NCI-H1048 (cell line): ENCODE measurements at places on chromosomes 5 and 9.

DNA sequence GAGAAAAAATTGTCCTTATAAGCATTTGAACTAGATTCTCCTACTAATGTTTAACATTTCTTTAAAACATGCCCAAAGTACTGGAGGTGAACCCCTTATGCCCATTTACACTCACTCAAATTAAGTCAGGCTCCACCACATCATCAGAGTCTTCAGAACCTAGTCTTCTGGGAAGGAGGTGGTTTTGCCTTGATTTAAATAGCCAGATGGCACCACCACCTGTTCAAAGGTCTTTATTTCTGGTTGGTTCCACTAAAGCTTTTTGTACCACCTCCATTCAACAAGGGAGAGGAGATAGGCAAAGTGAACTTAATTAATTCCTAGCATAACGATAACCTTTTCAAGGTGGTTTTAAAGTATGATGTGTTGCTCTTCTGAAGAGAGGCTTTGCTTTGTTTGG, 189.5 kb downstream of the SLF1 start:
- no peak for DNase-seq

- no peak for DNase-seq
These were observed 1.3 kb upstream of the SLC2A8 start for GRCh38 chr9:127395497-127396252.

- DNase-seq: no peak
These were observed 226.5 kb upstream of the ANKRD55 start for GRCh38 chr5:56459394-56460194.

- no peak for DNase-seq
These were observed 585.8 kb downstream of the TLE4 start for GRCh38 chr9:80157561-80157983.

- no peak for DNase-seq
These were observed 1081.6 kb upstream of the ACO1 start for GRCh38 chr9:31302620-31303418.

- no peak for DNase-seq
These were observed 129.2 kb downstream of the LHFPL2 start for GRCh38 chr5:78519198-78519941.

- no peak for DNase-seq
These were observed 635 bp downstream of the FBN2 start for GRCh38 chr5:128537221-128537999.

GRCh38 chr5:169856571-169856970, 123.7 kb downstream of the INSYN2B start:
- DNase-seq: no peak

DNA sequence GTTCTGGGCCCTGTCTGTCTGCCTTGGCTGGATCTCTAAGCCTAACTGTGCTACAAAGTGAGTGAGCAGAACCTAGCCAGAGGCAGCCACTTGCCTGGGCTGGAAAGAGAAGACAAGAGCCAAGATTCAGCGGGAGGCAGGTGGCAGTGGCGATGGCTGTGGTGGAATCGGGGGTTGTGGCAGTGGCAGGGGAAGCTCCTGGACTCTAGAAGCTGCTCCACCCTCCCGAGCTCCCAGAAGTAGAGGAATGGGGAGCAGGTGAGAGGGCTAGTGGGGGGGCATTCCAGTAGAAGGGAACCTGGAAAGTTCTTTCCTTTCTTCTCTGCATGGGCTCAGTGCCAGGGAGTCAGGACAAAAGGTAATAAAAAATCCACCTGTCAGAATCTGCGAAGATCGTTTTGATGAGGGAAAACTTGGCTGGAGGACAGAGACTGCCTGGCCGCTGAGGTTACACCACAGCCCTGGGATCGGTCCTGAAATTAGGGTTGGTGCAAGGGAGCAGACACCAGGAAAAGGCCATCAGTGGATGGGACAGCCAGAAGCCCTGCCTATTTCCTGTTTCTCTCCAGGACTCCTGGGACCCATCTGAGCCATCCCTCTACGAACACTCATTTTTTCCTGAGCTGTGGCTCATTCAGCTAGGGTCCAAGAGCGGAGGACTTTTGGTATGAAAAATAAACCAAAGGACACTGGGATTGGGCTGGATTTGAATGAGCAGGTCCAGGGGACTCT, 1.6 kb downstream of the CRAT start:
- DNase-seq: no peak

- no peak for DNase-seq
These were observed 106.7 kb downstream of the EFNA5 start for GRCh38 chr5:107563959-107564544.

- no peak for DNase-seq
These were observed 7.3 kb downstream of the BHMT2 start for GRCh38 chr5:79076819-79077218.

- DNase-seq: no peak
These were observed 82.6 kb upstream of the GAS1 start for GRCh38 chr9:87029905-87030304.

- DNase-seq: no peak
These were observed 26.9 kb downstream of the TICAM2 start for GRCh38 chr5:115575167-115576070.

- DNase-seq: no peak
These were observed 8.4 kb upstream of the OLFM1 start for GRCh38 chr9:135079018-135079417.

- no peak for DNase-seq
These were observed 40.6 kb downstream of the INSYN2B start for GRCh38 chr5:169939731-169940130.

- no peak for DNase-seq
These were observed 231.9 kb upstream of the TUT7 start for GRCh38 chr9:86586144-86586494.

GRCh38 chr9:18362901-18363685, 110.9 kb upstream of the ADAMTSL1 start:
- DNase-seq: no peak

DNA sequence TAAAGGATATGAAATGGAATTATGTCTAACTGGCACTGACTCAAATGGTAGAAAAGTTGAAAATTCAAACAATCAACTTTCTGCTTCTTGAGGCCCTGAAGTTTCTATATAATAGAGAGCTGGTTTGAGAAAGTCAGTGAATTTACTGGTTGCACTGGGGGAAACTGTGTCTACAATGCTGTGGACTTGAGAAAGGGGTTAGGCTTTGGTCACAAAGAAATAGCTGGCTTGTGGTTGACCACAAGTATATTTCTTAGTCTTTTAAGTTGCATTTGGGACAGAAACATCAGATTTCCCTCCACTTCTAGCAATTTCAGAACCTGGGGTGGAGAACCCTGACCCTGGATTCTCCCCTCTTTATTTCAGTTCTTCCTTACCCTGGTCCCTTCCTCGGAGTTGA, 192.6 kb upstream of the ACTBL2 start:
- no peak for DNase-seq

DNA sequence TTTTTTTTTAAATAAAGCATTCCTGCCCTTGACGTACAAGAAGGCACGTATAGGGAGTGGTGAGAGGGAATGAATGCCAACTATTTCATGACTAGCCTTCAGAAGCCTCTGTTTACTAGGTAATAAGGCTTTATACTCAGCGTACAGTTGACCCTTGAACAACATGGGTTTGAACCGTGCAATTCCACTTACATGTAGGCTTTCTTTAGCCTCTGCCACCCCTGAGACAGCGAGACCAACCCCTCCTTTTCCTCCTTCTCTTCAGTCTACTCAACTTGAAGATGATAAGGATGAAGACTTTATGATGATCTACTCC, 22.5 kb downstream of the CDC42SE2 start:
- DNase-seq: no peak

GRCh38 chr9:105204416-105204815, 40.0 kb upstream of the SLC44A1 start:
- DNase-seq: no peak

GRCh38 chr5:127396490-127397155, 106.0 kb downstream of the MEGF10 start:
- DNase-seq: no peak

DNA sequence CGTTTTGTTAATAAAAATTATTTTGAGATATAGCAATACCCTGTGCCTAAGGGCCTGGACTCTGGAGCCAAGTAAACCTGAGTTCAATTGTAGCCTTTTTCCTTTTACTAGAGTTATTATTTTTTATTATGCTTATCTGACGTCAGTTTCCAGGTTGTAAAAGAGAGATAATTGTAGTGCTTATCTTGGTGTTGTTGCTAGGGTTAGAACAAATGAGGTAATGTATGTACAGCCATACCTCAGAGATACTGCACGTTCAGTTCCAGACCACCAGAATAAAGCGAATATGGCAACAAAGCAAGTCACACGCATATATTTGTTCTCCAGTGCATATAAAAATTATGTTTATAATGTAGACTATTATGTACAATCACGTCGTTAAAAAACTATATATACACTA, 215.0 kb downstream of the VPS13A start:
- DNase-seq: no peak

GRCh38 chr5:145859897-145860296, 12.9 kb downstream of the GRXCR2 start:
- no peak for DNase-seq

DNA sequence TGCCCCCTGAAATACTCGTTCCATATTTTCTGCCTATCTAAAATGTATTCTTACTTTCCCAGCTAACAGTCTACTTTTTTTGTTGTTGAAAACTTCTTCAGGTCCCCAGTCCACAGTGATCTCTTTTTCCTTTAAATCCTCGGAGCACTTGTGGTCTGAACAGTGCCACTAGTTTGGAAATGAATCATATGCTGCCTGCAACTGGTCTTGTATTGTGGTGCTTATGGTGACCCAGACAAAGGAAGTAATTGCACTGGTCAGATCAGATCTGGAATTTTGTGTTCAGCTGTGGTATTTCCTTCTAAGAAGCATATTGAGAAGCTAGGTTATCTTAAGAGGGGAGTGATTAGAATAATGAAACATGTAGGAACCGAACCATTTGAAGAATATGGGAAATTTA, 2.9 kb downstream of the UNC13B start:
- no peak for DNase-seq

DNA sequence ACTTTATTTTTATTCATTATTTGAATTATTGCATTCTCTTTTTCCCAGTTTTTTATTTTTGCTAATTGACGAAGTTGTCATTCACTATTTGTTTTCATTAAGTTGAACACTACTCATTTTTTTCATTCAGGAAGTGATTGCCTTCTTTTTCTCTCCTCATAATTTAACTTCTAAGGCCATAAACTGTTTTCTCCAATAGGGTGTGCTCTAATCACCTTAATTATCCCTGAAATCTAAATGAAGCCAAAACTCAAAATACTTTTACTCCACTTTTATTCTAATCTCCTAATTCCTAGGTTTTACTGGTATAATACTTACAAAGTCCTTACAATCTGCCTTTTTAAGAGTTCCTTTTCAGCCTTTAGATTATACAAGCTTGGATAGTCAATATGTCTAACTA, 2.9 kb upstream of the OR13C2 start:
- DNase-seq: no peak

GRCh38 chr9:136697146-136697820, 10.0 kb upstream of the AGPAT2 start:
- DNase-seq: no peak

- no peak for DNase-seq
These were observed 113.9 kb downstream of the FGF1 start for GRCh38 chr5:142572006-142572405.

DNA sequence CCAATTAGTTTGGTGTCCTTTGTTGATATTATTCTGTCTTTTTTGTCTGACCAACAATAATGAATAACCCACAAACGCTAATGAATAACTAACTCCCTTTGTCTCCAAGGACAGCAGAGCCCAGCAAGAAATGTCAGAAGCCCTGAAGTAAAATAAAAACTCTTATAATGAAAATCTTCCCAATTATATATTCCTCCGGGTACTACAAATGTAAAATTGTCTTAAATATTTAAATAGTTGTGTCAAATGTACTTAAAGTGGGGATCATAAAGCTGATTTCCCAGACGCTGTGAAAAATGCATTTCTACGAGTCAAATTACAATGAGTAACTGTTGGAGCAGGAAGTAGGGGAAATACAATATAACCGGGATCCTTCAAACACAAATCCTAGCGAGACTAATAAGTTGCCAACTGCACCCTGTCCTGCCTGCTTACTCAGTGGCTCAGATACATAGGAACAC, 22.3 kb downstream of the GLIS3 start:
- no peak for DNase-seq

DNA sequence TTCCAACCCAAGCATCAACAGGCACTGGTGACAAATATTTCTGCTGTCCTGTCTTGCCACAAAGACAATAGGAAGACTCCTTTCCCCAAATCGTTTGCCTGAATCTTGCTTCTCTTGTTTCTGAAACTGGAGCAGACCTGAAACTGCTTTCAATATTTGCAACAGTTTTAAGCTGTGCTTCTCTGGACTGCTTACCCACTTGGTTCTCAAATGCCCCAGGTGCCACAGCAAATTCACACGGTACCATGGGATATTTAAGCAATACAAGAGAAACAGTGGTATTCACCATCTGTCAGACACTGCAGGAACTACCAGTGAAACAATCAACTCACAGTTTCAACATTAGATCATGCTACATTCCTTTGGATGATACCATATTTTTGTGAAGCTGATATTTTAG, 309.4 kb downstream of the PARP8 start:
- no peak for DNase-seq

GRCh38 chr5:40958811-40959210, 49.5 kb downstream of the C7 start:
- no peak for DNase-seq

- DNase-seq: no peak
These were observed 8.8 kb upstream of the C5orf15 start for GRCh38 chr5:133977161-133977787.

- DNase-seq: no peak
These were observed 97.3 kb downstream of the MRPL36 start for GRCh38 chr5:1702318-1702717.

- DNase-seq: no peak
These were observed 22.1 kb downstream of the PTCH1 start for GRCh38 chr9:95494416-95495371.

DNA sequence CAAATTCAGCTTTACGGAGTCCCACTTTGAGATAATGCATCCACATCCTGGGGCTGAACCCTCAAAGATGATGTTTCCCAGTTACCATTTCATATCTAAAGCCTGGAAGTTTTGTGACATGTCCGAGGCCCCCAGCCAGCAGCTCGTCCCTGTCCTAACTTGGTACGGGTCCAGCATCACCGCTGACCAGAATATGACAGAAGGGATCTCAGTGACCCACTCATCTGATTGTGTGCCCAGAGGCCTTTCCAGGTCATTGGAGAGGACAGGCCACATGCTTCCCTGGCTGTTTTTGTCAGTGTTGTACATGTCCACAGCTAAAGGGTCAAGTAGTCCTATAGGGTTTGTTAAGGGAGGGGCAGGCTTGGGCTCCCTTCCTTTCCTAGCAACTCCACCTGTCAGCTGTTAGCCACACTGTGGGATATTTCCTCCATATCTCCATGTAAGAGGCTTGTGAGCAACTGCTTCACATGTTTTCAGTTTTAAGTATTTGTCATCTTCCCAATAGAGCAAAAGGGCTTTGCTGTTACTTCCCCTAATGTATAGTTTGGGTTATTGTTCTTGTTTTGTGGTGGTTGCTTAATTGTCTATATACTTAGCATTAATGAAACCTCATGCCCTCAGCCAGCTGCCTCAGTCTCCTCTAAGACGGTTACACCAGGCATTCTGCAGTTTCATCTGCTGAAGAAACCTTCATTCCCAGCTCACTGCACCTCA, 33.4 kb downstream of the SECISBP2 start:
- DNase-seq: no peak

GRCh38 chr5:133785182-133785581, 172.8 kb upstream of the FSTL4 start:
- DNase-seq: no peak
